ENCODE measurements at places on chromosomes 4 and X.

DNA sequence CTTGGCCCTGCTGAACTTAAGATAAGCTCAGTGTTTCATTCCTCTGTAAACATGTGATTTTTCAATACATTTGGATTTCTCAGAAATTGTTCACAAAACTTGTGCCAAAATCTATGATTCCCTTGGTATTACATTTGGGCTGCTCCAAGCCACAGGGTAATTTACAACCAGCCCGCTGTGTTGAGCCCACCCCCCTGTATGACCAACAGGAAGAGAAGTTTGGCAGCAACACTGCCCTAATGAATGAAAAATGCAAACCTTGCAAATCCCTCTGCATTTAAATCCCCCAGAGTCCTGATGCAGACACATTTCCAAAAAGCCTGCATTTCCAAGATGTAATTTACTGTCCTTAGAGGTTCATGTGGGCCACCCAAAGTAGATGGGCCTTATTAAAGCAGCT, 34.1 kb upstream of the GAB1 start:
- no peak for DNase-seq

DNA sequence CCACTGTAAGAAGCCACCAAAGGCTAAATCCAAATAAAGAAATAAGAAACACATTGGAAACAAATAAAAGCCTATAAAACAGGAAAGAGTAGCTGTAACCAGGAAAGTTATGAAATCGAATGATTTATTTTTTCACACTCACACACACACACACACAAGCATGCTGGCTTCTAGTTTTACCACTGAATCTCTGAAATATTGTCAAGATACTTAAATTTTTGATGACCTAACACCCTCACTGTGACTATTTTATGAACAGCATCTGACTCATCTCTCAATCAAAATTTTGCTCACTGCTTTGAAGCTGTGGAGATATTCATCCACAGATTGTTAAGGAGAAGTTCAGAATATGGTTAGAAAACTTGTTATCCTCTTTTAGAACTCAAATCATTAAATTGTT, 13.9 kb upstream of the GABRB1 start:
- DNase-seq: no peak

GRCh38 chr4:20565075-20565721, 135.1 kb upstream of the PACRGL start:
- DNase-seq: no peak

DNA sequence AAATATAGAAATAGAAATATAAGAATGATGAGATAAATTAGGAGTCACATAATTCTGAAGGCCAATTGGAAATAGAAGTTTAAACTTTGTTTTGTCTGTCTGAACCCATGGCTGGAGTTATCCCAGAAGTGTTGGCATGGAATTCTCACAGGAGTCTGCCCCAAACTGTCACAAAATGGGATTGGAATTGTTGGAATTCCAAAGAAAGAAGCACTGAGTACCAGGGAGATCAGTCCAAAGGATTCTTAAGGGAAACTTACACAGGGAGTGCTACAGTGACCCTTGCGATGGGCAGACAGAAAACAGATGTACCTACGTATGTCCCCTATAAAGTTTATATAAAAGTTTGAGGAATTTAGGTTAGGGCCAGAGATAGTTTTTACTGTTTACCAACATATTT, 1607.7 kb downstream of the ARAP2 start:
- DNase-seq: no peak

GRCh38 chrX:72028701-72029470, 102.8 kb downstream of the RTL5 start:
- no peak for DNase-seq

DNA sequence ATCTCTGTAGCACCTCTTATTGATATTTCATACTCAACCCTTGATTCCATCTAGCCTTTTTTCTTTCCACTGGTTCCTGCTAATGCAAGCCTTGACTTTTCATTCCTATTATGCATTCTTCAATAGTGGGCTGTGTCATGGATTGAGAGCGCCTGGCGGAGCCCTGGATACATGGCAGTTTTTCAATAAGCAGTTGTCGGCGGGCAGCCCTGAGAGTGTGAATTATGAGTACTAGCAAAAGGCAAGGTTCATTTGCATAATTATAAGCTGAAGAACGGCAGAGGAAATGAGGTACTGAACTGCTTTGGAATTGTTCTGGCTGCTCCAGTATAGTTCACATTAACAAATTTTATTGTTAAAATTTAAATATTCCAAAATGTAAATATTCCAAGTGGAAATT, 339.7 kb upstream of the VCX start:
- DNase-seq: no peak

- no peak for DNase-seq
Observed at GRCh38 chr4:94032754-94033153, 174.9 kb upstream of the SMARCAD1 start.

DNA sequence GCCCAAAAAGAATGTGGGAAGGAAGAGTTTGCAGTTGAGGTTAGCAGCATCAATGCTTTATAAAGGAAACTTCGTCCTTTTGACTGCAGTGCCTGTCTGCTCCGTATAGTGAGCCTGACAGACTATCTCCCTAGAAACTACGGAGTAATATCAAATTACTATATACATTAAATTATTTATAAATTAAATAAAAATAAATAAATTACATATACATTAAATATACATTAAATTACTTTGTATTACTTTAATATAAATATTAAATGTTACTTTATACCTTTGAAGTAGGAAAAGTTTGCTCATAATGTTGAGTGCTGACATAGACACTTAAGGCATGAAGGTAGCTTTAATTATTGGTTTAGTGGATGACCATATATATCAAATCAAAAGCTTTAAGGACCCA, 165.2 kb downstream of the IL15 start:
- no peak for DNase-seq

DNA sequence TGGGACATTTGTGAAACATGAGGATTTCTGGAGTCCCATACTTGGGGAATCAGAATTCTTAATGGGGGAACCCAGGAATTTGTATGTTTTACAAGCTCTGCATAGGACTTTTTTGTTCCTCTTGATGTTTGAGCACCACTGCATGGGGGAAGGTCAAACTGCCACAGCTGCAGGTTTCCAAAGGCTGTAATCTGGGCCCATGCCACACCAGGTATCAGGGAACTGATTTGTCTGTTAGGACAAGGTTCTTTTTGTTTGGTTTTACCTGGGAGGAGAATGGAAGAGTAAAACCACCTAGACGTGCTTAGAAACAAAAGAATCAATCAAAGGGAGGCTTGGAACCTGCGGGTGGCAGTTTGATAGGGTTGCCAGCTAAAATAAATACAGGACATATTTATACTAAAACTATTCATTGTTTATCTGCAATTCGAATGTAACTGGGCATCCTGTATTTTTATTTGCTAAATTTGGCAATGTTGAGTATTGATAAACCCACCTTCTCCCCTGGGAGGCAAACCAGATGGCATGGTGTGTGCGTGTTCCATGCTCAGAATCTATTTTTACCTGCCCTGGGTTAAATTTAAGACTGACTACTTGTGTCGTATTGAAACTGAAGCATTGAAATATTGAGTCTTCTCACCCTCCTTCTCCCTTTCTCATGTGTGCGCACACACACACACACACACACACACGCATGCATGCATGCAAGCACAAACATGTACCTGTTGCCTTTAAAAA, 63.7 kb downstream of the TMEM164 start:
- DNase-seq: no peak

GRCh38 chrX:130144509-130144908, 21.1 kb downstream of the AIFM1 start:
- DNase-seq: no peak

DNA sequence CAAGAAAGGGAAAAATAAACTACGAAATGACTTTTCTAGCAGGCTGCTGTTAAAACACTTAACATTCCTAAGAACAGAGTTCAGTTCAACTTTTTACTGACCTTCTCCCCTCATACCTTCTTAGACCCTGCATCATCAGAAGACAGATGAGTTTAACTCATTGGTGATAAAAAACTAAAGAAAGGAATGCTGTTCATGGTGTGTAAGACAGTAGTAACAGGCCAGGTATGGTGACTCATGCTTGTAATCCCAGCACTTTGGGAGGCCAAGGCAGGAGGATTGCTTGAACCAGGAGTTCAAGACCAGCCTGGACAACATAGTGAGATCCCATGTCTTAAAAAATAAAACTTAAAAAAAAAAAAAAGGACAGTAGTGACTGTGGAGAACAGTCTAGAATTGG, 16.2 kb downstream of the RBM47 start:
- no peak for DNase-seq

GRCh38 chrX:42505016-42505415, 272.9 kb downstream of the PPP1R2C start:
- no peak for DNase-seq

DNA sequence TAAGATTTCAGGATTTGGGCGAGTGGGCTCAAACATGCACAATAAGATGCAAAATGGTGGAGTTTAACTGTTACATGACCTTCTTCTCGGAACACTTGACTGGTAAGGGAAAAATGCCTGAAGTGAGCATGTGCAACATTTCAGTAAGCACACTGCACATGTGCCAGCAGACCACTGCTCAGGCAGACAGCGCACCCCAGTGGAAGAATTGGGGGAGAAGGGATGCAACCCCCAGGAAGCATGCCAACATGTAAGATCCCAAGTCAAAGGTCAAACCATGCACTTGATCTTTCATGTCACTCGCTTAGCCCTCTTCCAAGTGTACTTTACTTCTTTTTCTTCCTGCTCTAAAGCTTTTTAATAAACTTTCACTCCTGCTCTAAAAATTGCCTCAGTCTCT, 256.3 kb downstream of the CENPC start:
- DNase-seq: no peak

GRCh38 chrX:72110051-72110875, 21.5 kb downstream of the RTL5 start:
- DNase-seq: no peak

DNA sequence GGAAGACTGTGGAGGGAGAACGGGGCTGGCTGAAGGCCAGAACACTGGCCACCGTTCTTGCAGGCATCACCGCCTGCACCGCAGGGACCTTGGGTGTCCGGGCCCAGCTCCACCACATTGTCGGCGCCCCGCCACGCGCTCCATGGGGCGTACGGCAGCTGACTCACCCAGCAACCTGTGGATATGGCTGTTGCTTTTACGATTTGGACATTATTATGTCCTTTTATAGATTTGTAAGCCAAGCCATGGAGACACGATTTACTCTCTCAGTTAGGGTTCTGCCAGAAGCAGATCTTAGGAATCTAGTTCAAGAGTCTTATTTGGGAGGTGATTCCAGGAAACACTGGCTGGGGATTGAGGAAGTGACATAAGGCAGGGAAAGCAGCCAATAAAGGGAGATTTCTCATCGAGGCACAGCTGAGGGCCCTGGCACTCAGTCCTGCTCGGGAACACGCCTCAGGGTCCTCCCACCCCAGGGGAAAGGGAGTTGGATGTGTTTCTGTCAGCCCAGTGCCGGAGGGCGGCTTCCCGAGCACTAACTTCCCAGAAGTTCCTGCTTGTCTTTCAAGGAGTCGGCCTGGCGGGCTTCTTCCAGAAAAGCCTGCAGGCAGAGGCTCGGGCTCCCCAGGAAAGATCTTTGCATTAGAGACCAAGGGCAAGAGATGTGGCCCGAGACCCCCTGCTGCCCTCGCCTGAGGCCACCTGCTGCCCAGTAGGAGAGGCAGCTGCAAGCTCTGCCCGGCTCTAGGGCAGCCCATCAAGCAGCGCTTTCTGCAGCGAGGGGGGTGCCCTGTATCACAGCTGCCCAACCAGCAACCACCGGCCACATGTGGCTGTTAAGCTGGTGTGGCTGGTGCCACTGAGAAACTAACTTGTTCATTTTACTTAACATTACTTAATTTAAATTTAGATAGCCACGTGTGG, 52.9 kb downstream of the CRMP1 start:
- DNase-seq: no peak

DNA sequence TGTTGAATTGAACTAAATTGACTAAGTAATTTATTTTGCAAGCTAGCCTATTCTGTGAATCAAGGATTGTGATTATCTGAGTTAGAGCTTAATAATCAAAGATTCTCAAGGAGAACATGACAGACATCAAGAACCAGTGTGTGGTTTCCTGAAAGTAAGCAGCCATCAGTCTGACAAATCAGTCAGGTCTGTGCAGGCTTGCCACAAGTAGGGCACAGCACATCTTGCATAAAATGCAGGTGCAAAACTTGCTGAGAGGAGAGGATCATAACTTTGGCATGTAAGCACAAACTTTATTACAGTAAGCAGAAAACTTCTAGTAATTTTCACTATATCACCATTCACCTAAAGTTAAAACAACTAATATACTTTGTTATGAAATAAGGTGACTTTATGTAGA, 22.5 kb downstream of the FAM241A start:
- DNase-seq: no peak

DNA sequence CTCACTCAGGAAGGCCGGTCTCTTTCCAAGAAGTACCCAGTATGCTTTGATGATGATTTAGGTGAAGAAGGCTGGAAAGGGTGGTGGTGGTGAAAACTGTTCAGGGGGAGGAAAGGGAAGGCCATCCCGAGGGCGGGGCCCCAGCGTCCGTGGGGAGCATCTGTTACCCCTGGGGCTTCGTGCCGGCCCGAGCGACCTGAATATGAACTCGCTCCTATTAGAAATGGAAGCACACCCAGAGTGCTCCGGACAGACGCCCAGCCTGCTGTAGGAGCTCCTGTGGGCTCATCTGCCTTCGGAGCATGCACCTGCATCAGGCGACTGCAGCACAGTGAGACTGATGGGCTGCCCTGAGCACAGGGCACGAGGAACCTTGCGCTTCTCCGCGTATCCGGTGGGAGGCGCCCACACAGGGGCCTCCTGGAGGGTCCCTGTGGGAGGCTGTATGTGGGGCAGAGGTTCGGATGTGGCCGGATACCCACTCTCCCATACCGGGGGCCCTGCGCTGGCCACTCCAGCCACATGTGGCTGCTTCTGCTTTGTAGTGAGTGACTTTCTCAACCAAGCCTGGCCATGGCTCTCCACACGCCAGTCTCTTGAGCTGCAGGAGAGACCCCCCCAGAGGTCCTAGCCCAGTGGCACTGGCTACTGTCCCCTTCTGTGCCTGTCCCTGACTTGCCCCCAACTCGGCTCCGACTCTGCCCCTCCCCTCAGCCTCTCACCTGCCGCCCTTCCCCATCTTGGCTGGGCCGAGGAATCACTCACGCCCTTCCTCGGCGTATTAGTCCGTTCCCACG, 36.7 kb downstream of the FGFRL1 start:
- no peak for DNase-seq

DNA sequence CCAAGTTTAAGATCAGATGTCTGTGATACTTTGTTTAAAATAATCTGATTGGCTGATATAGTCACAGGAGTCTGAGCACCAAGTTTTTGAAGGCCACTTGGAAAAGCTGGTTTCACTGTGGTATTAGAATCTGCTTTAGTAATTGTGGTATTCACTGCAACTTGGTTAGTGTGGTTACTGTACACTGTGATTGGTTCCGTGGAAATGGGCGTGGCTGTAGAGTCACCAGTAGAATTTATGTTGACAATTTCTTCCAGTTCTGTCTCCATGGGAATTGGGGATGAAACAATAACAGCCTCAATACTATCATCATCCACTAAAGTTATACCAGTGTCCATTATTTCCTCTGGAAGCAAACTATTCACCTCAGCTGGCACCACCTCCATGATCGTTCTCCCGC, 26.2 kb downstream of the LIN54 start:
- DNase-seq: no peak

GRCh38 chrX:52346174-52347165, 22.4 kb upstream of the XAGE2 start:
- no peak for DNase-seq
